Umbilical cord (tissue), 2 donors: ENCODE measurements at places on chromosomes 3 and 15. TPM values are rescaled to one million over a fixed set of nuclear protein-coding genes. Genes with fewer than 3 reads are reported as not detected.

Gene ARRDC4
- total RNA-seq: 36.1 TPM

Gene PRR20G
- total RNA-seq: 3.9 TPM

Gene RUBCN
- 12.3 TPM for total RNA-seq

Gene CIDEC
- total RNA-seq: 4.6 TPM

Gene DMXL2
- 52.5 TPM for total RNA-seq

Gene TNNC1
- total RNA-seq: 2.2 TPM

Gene DNASE1L3
- total RNA-seq: 1.9 TPM

Gene PFKFB4
- 13.2 TPM for total RNA-seq
